ENCODE measurements at places on chromosomes 6 and 20.

DNA sequence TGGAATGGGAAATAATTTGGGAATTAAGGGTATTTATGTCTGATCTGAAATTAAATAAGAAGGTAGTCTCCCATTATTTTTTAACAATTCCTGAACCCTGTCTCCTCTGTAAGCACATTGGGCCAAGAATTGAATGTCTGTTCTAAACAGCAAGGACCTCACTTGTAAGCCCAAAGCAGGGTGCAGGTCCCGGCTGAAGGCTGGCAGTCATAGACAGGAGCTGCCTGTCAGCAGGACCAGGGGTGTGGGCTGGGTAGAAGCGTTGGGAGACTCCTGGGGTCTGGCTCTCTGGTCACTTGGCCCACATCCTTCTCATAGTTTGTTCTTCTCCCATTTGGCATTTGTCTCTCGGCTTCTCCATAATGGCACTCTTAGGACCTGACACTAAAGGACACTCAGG is 75.6 kb downstream of the SNX9 start:
- no peak for DNase-seq

GRCh38 chr20:48771542-48771941 is 56.3 kb downstream of the PREX1 start:
- peak; percentile 81 for DNase-seq

GRCh38 chr6:11952316-11952715 is 59.8 kb upstream of the HIVEP1 start:
- DNase-seq, result no peak

- DNase-seq, result no peak
Observed at GRCh38 chr6:169487579-169488436, 214.0 kb downstream of the WDR27 start.

DNA sequence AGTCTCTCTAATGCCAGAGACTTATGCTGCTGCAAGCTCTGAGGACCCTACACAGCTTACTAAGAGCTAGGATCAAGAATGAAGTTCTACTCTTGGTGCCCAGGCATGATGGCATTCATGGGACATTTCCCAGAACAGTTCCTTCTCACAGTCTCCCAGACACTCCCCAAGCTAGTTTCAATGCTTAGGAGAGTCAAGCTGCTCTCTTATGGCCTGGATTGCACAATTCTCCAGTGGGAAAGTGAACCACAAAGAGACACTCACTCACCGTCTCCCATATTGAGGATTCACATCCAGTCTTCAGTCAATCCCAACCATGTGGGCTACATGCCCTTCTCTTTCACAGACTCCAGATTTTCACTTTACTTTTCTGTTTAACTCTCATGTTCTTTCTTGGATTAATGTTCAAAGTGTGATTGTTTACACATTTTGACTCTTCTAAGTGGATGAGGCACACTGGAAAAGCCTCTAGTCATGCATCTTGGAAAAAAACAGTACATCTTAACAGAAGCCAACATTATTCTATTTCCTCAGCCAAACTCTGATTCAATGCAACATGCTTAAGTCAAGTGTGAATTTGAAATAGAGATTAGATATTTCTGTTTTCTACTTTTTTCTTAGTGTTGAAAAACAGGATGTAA is 447.8 kb upstream of the BTBD3 start:
- DNase-seq, result no peak

GRCh38 chr20:58293453-58293852 is 16.1 kb upstream of the RAB22A start:
- DNase-seq, result no peak

DNA sequence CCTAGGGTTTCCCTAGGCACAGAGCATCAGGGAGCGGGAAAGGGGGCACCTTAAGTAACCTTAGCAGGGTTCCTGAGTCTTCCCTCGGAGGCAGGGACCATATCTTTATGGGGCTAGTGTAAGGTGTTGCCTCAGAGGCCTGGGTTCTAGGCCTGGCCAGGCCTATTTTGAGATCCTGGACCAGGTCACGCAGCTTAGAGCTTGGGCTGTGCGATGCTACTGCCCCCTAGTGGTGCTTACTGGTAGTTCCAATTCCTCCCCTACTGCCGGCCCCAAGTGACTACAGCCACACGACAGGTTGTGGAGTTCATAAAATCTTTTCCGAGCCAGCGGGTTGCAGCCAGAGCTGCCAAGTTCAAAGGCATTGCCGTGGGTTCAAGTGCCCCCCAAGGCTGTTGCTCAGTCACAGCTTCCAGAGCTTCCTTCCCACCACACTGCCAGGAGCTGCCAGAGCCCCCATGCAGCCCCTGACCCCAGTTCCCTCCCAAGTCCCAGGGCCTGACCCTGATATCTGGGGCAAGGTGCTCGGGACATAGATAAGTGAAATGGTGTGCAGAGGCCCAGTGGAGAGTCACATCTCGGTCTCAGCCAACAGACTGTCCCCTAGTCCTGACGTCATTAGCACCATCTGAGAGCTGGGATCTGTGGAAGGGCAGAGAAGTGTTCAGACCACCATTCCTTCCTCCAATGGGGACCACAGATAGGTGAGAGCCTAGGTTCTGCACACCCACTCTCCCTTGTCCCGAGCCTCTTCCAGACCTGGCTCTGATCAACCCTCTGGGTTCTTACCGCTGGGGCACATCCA is 3.3 kb downstream of the LRRC73 start:
- DNase-seq, result peak; percentile 91

DNA sequence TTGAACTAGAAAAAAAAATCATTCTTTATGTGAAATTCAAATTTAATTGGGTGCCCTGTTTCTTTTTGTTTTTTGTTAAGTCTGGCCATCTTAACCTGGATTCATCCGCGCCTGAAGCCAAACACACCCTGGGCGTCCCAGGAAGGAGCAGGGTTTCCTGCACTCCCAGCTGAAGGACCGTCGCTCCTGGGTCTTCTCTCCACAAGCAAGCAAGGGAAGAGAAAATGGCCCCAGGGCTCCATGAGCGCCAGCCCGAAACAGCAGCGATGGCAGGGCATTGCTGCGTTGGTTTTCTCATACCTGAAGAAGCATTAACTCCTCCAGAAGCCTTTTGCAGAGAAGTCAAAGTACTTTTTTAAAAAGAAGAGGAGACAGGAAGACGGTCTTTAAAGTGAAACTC is 105.4 kb upstream of the AFDN start:
- no peak for DNase-seq

GRCh38 chr6:53506872-53507271 is 38.0 kb downstream of the GCLC start:
- DNase-seq, result no peak

GRCh38 chr20:45288860-45289259 is 17.8 kb upstream of the RBPJL start:
- no peak for DNase-seq

GRCh38 chr20:64161356-64162238 is 2.7 kb upstream of the MYT1 start:
- DNase-seq, result no peak

DNA sequence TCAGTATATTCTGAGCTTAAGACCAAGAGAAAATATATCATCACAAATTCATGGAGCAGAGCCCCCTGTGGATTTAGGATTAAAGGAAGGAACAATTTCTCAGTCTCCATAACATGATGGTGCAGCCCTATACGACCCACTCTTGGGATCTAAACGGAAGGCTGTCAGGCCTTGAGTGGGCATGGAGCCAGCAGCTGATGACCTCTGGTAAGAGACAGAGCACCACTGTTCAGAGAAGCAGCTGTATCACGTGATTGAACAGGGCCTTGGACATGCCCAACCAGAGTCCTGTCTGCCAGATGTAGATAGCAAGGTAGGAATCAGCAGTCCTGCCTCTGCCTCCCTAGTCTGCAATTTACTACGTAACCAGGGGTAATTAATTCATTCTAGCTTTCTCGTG is 259.4 kb upstream of the POU3F2 start:
- DNase-seq, result no peak

GRCh38 chr20:24773751-24774201 is 175.3 kb upstream of the CST7 start:
- no peak for DNase-seq
